BJ (cell line): ENCODE measurements at places on chromosomes 1 and 21. TPM values are rescaled to one million over a fixed set of nuclear protein-coding genes. Genes with fewer than 3 reads are reported as not detected.

DNA sequence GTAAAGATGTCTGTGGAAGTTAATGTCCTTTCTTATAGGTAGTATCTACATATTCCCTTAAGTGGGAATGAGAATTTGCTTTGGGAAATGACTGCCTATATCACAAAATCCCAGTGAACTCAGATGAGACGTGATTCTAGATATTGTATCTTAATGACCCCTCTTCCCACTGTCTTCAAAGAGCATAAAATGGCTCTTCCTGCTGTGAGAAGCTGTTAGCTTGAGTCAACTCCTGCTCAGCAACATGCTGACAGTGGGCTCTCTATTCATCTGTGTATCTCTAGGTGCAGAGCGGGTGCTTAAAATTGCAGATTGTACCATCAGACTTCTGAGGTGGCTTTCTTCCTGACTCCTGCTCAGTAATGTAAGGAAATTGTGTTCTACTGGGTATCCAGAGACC is 100.6 kb downstream of the SPAG17 start:
- no peak for DNase-seq

DNA sequence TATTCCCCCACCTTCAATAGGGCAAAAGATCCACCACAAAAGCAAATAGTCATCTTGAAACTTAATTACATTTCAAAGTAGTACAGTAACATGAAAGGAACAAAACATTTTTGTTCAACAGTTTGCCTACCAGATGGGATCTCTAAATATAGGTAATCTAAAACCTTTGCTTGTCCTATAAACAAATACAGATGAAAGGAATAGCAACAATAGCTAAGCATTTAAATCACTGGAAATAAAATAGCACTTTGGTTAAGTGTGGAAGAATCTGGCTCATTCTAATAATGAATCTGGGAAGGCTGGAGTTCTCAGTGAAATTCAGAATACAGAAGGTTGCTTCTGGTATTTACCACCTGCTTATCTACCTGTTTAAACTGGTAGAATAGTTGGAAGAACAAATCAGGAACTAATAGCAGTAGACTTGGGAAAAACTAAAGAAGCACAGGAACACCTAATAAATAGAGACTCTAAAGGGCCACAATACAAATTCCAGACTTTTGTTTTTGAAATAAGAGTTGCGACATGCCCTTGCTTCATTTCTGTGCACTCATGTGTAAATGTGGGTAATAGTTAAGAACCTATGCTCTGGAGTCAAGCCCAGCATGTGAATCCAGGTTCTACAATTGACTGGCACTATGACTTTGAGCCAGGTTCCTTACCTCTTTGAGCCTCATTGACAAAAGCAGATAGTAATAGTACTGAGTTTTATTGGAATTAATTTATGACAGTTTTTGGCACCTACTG is 2.3 kb upstream of the LYPLAL1 start:
- no peak for DNase-seq

- DNase-seq: no peak
Measured at GRCh38 chr1:43042773-43043457, 84.2 kb upstream of the SLC2A1 start.

- no peak for DNase-seq
Measured at GRCh38 chr1:53065391-53065790, 3.4 kb downstream of the PODN start.

GRCh38 chr1:166184897-166185296 is 18.1 kb upstream of the FAM78B start:
- DNase-seq: no peak

DNA sequence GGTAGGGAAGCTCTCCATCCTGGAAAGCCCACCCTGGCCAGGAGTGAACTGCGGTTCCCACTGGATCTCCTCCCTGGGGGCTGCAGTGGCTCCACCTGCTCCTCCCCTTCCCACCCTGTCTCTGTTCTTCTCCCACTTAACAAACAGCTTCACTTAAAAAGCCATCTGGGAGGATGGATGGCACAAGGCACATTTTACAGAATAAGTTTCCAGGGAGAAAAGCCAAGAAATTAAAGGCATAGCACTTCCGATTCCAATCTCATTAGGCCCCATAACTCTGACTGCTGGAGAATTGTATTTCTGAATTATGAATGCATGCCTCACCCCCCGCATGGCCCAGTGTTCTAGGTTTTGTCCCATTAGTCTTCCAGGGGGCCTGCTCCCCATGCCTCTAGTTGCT is 718.3 kb downstream of the PTPRU start:
- no peak for DNase-seq

DNA sequence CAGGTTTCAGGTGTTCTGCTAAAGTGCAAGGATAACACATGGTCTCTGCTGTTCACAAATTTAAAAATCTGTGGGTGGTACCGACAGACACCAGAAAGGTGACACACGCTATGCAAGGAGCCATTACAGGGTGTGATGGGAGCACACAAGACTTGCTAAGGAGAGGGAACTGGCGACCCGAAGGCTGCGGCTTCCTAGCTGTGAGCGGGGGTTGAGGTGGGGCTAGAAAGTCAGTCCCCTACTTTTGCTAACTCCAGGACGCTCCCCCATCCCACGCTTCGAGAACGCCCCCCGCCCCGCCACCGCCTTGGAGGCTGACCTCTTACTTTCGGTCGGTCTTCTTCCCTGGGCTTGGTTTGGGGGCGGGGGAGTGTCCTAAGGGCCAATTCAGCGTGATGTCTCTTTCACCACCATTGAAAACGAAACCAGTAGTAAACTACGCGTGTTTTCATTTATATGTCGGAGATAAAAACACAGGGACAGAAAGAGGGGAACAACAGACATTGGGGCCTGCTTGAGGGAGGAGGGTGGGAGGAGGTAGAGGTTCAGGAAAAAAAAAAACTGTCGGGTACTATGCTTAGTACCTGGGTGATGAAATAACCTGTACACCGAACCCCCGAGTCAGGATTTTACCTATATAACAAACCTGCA is 1.1 kb downstream of the CKS1B start:
- no peak for DNase-seq

GRCh38 chr1:234647758-234648157 is 37.8 kb upstream of the IRF2BP2 start:
- DNase-seq: no peak

DNA sequence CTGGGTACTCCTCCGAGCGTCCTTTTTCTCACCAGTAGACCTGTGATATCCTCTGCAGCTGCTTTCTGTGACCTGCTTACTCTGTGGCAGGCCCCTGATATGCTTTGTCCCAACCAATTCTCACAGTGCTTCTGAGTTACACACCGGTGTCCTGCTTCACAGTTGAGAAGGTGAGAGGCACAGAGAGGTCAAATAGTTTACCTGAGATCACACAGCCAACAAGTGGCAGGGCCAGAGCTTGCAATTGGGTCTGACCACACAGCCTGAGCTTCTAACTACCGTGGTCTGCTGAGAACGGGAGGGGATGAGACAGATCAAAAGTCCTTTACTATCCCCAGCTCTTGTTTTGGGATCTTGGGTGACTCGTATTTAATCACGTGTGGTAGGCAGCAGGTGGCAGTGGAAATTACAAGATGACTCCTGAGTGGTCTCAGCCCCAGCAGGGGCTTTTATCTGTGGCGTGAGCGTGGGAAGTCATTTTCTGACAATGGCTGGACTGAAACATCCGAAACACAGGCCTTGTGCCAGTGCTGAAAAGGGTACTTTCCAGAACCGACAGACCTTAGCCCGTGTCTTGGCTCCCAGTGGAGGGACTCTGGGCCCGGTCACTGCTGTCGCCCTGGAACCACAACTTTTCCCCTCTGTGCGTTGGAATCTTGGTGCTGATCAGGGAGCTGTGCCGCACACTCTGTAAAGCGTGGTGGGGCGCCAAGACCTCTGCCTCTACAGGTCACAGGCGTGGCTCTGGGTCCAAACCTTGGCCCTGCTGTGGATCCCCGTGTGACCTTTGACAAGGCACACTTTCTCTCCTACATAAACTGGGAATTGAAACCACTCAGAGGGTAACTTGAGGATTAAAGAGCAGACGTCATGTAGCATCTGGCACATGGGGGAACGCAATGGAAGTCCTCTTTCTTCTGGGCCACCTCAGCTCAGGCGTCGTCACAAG is 11.9 kb downstream of the THEMIS2 start:
- no peak for DNase-seq

DNA sequence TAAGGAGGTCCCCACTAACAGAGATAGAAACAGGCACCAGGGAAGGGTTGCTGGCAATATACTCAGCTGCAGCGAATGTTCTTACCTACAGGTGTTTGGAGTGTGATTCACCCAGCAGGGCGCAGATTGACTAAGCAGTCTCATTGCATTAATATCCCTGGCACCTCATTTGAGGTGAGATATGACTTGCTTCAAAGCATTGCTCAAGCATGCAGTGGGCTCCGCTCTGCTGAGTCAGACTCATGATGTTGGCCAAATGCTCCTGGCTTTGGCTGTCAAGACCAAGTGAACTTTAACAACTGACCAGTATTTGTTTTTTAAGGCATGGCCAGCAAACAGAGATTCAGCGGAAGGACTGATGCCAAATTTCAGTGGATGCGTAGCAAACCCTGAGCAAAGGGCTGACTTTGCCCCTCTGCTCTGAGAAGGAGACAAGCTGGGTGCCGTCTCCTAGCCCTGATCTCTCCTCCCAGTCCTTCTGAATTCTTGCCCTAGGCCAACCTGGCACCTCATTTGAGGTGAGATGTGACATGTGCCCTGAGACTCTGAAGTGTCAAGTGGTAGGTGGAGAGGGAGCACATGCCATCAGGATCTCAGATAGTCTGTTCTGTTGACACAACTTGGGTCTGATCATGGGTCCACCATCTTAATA is 187.1 kb upstream of the COA6 start:
- no peak for DNase-seq

DNA sequence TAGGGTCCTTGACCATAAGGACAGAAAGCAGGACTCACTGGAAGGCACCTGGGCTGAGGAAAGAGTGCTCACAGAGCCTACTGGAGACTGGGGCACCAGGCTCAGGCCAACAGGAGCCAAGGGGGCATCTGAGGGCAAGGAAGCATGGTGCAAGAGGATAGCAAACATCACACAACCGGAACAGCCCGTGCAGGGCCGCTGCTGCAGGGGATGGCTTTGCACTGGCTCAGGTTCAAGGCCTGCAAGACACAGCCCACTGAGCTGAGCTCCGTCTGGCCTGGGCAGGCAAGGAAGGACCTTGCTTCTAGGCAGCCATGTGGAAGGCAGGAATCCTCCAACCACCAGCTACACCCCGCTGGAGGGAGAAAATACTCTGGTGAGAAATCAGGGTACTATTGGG is 59.8 kb upstream of the KIF26B start:
- DNase-seq: no peak

- no peak for DNase-seq
Measured at GRCh38 chr1:46549697-46550681, 1.5 kb downstream of the KNCN start.

- DNase-seq: no peak
Measured at GRCh38 chr1:12756768-12757413, 10.9 kb downstream of the CFAP107 start.

DNA sequence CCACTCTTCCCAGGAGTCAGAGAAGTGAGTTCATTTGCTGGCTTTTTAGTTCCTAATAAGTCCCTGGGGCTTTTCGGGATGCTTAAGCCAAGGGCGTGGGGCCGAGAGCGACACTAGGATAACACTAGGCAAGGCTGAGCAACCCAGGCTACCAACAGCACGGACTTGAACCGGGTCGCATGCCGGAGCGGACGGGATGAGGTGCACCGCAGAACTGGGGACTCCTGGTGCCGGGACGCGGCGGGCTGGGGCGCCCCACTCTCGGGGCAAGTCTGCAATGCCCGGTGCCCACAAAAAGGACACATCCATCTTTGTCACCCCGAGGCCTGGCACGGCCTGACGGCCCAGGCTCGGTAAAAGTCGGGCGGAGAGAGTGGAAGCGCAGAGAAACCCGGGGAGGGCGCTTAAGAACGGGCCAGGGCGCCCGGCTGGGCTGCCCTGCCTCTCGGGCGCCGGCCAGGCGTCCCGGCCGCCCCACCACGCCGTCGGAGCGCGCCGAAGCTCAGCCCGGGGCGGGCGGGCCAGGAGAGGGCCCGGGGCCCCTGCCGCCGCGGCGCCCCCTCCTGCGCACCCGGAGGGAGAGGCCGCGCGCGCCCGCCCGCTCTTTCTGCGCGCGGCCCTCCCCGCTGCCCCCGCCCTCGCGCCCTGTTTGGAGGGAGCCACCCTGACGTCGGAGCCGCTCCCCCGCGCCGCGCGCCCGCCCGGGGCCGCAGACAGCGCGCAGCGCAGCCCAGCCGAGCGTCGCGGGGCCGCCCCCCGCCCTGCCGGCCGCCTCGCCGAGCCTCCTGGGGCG is at the start of gene NBL1:
NBL1 (plus strand) TSS at position 710 of the 793 bp plus-strand sequence. CDS start 10,720 bp downstream, outside the sequence.
- DNase-seq: no peak

- DNase-seq: no peak
Measured at GRCh38 chr1:116178837-116179236, 67.6 kb downstream of the MAB21L3 start.

DNA sequence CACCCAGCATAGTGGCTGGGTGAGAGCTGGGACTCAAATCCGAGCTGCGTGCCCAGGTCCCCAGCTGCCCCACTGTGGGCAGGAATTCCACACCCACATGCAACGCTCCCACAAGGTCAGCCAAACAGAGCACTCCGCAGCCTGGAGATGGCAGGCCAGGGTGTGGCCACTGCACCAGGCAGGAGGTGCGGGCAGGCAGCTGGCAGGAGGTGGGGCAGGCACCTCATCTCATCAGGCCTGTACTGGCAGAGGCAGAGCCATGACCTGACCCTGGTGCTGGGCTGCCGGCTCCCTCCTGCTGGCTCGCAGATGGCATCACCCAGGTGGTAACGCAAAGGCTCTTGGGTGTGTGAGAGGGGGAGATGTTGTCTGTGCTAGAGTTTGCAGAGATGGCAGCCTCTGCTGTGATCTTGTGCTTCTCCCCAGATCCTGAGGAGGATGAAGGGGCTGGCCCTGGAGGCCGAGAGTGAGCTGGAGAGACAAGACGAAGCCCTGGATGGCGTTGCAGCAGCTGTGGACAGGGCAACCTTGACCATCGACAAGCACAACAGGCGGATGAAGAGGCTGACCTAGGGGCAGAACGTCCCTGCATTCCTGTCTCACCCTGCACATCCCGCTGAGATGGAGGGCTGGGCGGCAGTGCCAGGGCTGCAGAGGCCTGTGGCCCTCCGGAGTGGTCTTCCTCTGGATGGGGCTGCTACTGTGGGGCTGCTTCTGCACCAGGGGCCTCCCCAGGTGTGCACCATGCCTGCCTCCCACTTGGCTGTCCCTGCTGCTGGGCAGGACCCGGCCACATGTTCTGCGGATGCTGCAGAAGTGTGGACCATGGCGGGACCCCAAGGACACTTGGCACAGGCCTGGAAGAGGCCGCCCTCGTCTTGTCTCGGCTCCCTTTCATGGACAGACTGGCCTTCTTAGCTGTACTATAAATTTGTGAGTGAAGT is 35.1 kb upstream of the PRSS38 start:
- no peak for DNase-seq

DNA sequence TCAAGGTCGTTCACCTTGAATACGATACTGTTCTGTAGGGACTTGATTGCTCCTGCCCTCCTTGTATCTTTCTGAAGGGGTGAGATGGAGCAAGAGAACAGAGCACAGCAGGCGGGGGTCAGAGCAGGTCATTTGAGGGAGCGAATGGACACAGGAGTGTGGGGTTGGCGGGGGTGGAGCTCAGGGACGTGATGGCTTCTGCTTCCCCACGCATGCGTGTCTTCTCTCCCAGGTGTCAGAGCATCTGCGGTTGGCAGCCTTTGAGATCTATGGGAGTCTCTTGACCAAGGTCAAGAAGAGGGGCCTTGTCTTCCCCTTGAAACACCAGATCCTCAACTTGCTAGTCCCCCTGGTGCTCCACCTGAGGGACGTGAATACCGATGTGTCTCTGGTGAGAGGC is 63.9 kb downstream of the INAVA start:
- DNase-seq: no peak

- no peak for DNase-seq
Measured at GRCh38 chr21:28150778-28151177, 841.9 kb downstream of the LTN1 start.

KIF14 gene
- 2.1 and 4.1 TPM in 2 replicates for polyA plus RNA-seq

RGS1 gene
- not detected in 2 replicates for polyA plus RNA-seq
